ENCODE measurements at places on chromosomes 7 and 10.

GRCh38 chr10:12394241-12395033 is 45.1 kb downstream of the CAMK1D start:
- H3K27ac ChIP-seq = no peak overlapping the region
- DNase-seq = no peak
- no peak overlapping the region for H3K4me3 ChIP-seq

DNA sequence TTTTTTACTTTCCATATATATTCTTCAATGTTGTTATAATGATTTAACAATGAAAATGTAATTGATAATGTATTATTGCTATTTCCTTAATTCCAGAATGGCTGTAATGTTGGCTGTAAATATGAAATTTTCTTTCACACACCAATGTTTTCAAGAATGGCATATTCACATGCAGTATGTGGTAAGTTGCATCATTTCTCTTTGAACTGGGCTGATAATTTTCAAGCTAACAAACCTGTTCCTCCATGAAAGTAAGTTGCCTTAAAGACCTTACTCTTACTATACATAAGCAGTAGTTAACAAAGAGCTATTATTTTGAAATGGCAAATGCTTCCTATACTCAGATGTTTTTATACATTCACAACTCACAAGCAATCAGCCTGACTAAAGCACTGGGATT is 154.5 kb downstream of the TMEM168 start:
- H3K36me3 ChIP-seq = no peaks in the 10 kb centered on the region
- H3K27ac ChIP-seq = no peak overlapping the region
- H3K4me3 ChIP-seq = no peak overlapping the region
- no peaks in the 10 kb centered on the region for H3K4me1 ChIP-seq
- no peaks in the 10 kb centered on the region for H3K27me3 ChIP-seq
- no peak for DNase-seq

GRCh38 chr10:23081221-23081750 is 14.1 kb upstream of the MSRB2 start:
- H3K4me3 ChIP-seq = no peak overlapping the region
- H3K27ac ChIP-seq = no peak overlapping the region
- peaks cover 12% of the 10 kb centered on the region for H3K27me3 ChIP-seq
- no peaks in the 10 kb centered on the region for H3K36me3 ChIP-seq
- no peaks in the 10 kb centered on the region for H3K4me1 ChIP-seq
- no peak for DNase-seq

- no peaks in the 10 kb centered on the region for H3K4me1 ChIP-seq
- no peak for DNase-seq
- H3K27ac ChIP-seq = no peak overlapping the region
- no peaks in the 10 kb centered on the region for H3K27me3 ChIP-seq
- no peaks in the 10 kb centered on the region for H3K36me3 ChIP-seq
Observed at GRCh38 chr10:70757856-70758255, 27.3 kb downstream of the TBATA start.

DNA sequence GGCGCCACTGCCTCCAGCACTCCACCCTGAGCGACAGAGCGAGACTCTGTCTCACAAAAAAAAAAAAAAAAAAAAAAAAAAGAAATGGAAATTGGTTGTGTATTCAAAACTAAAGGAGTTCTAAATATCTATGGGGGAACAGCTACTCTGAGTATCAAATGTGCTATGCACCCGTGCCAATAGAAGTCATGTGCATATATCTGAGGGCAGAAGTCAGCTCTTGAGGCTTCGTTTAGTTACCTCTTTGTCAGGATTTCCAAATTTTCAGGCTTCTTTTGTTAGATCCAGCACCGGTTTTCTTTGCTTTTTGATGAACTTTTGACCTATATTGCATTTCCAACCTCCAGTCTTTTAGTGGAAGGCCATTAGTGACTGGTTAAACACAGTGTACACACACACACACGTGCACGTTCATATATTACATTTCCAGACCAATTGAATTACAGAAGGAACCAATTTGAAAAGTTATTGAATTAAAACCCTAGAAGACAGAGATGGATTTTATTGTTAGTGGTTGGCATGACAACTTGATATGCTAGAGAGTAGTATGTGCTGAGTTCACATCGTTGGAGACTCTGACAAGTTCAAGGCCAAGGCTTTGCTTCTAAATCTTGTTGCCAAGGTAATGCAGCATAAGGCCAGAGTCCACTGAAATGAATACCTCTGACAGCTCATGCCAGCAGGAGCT is 33.1 kb upstream of the ADD3 start:
- H3K36me3 ChIP-seq = no peaks in the 10 kb centered on the region
- peak; percentile 59 for DNase-seq
- H3K4me1 ChIP-seq = peaks cover 25% of the 10 kb centered on the region
- H3K4me3 ChIP-seq = no peak overlapping the region
- H3K27ac ChIP-seq = no peak overlapping the region

- no peaks in the 10 kb centered on the region for H3K36me3 ChIP-seq
- H3K4me3 ChIP-seq = no peak overlapping the region
- peaks cover 15% of the 10 kb centered on the region for H3K4me1 ChIP-seq
- no peaks in the 10 kb centered on the region for H3K27me3 ChIP-seq
Observed at GRCh38 chr10:130631142-130632096, 495.2 kb downstream of the GLRX3 start.

- H3K27ac ChIP-seq = no peak overlapping the region
- H3K4me1 ChIP-seq = no peaks in the 10 kb centered on the region
- no peak overlapping the region for H3K4me3 ChIP-seq
- H3K36me3 ChIP-seq = no peaks in the 10 kb centered on the region
- H3K27me3 ChIP-seq = no peaks in the 10 kb centered on the region
- DNase-seq = no peak
Observed at GRCh38 chr10:13417459-13418126, 69.5 kb upstream of the SEPHS1 start.

DNA sequence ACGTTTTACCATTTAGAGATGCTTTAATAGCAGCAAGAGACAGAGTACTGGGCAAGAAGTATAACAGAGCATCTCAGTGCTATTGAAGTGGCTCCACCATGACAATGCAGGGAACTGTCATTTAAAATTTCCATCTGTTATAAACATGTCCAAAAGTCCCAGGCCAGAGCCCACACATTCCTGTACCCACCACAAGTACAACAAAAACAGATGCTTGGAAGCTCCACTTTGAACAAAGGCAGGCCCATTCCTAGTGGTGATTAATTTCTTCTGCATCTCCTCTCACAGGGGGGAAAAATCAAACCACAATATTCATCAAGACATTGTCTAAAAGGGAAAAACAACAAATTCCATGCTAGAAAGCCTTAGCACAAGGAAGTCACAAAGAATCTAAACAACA is 627.9 kb downstream of the PARD3 start:
- no peaks in the 10 kb centered on the region for H3K36me3 ChIP-seq
- peaks cover 9% of the 10 kb centered on the region for H3K4me1 ChIP-seq
- no peak overlapping the region for H3K4me3 ChIP-seq
- no peaks in the 10 kb centered on the region for H3K27me3 ChIP-seq
- no peak for DNase-seq
- H3K27ac ChIP-seq = no peak overlapping the region

DNA sequence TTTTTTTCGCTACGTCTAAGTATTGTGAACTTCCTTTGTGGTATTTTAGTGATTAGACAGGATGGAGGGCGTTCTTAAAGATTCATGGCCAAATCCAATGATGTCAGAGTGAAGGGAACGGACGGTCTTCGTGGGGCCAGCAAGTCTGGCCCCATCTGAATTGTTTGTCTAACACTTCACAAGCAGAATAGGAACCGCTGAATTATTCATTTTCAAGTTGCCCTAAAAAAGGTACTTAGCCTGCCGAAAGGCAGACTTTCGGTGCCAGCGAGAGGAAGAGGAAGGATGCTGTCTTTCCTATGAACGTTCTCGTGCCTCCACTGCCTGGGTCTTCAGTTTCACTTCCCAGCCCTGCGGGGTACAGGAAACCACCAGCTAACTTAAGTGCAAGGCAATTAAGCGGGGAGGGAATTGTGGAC is 145.7 kb upstream of the SH2B2 start:
- no peak overlapping the region for H3K4me3 ChIP-seq
- H3K27me3 ChIP-seq = no peaks in the 10 kb centered on the region
- DNase-seq = peak; percentile 29
- no peak overlapping the region for H3K27ac ChIP-seq
- H3K36me3 ChIP-seq = no peaks in the 10 kb centered on the region

DNA sequence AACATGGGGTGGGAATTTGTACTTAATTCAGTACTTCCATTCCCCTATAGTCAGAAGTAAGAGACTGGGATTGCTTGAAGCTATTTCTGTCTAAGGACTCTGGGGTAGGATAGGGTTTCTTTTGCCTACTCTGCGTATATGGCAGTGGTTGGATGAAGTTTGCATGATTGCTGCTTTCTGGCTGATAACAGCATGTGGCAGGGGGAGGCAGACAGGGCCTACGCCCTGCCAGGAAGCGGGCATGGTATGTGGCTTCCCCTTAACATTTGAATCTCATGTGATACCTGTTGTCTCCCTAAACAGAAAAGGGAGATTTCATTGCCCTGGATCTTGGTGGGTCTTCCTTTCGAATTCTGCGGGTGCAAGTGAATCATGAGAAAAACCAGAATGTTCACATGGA is 57.1 kb downstream of the TACR2 start:
- no peaks in the 10 kb centered on the region for H3K27me3 ChIP-seq
- no peak for DNase-seq
- H3K36me3 ChIP-seq = peaks cover 9% of the 10 kb centered on the region
- peaks cover 3% of the 10 kb centered on the region for H3K4me1 ChIP-seq
- H3K4me3 ChIP-seq = no peak overlapping the region
- H3K27ac ChIP-seq = no peak overlapping the region

DNA sequence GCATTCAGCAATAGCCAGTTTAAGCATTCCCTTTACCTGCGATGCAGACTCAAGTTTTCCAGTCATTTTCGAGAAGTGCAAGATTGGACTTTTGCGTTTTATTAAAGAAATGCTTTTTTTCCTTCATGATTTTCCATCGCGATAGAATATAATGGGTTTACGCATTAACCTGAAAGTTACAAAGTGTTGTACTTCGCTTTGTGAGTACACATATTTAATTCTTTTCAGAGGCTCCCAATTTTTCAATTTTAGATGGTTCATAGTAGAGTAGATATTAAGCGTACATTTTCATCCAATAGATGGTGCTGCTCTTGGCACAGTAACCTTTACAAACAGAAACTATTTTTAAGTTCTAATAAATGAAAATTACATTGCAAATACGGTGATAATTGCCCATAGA is 1.3 kb downstream of the PTPRZ1 start:
- no peaks in the 10 kb centered on the region for H3K4me1 ChIP-seq
- no peak for DNase-seq
- no peaks in the 10 kb centered on the region for H3K27me3 ChIP-seq
- no peaks in the 10 kb centered on the region for H3K36me3 ChIP-seq
- no peak overlapping the region for H3K4me3 ChIP-seq
- no peak overlapping the region for H3K27ac ChIP-seq

DNA sequence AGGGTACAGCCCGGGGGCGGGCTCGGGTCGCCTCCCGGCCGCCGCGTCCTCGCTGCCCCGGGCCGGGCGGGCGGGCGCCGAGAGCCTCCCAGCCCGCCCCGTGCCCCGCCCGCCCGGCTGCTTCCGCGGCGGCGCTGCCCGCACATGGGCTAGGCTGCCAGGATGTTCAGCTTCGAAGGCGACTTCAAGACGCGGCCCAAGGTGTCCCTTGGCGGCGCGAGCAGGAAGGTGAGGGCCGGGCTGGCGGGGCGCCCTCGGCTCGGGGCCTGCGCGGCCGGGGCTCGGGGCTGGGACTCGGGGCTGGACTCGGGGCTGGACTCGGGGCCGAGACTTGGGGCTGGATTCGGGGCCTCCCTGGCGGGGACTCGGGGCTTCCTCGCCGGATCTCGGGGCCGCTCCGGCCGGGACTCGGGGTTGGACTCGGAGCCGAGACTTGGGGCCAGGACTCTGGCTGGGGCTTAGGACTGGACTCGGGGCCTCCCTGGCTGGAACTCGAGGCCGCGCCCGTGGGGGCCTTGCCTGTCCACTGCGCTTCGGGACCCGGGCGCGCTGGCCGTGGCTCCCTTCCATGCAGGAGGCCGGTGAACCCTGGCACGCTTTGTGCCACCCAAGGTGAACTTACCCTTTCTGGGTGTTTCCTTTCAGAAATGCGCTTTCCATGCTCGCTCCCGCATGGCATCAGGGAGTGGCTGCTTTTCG is 534 bp downstream of the UBE3C start:
- H3K27ac ChIP-seq = peak overlapping the region; percentile 98
- peak; percentile 65 for DNase-seq
- H3K4me1 ChIP-seq = peaks cover 13% of the 10 kb centered on the region
- no peaks in the 10 kb centered on the region for H3K36me3 ChIP-seq
- H3K27me3 ChIP-seq = no peaks in the 10 kb centered on the region

DNA sequence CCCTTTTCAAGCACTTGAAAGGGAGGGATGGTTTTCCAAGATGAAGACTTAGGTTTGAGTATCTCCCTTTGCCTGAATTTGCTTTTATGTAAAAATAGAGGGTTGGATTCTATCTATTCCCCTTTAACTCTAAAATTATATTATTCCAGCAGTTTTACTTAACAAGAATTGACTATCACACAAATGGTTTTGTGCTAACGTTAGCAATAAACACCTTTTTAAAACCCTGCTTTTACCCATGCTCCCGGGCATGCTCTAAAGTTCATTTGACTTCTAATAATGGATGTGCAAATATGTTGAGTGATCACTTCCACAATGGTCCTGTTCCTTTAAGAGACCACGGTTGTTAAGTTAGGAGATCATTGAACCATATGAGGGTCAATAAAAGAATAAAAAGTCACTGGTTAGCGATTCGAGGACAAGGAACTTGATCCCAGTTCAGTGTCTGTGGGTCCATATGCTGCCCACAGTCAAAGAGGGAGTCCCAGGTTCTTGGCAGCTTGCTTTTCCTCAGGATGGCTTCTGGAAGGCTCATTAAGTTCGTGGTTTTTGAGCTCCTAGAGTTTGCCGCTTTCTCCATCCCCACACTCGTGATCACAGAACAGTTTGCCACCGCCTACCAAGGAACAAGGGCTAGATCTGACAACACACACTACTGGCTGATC is at the start of gene TMEM236:
TMEM236 (plus strand) TSS at position 421 of the 665 bp plus-strand sequence; CDS start at position 516, 95 bp downstream.
- no peak for DNase-seq
- no peaks in the 10 kb centered on the region for H3K36me3 ChIP-seq
- no peaks in the 10 kb centered on the region for H3K27me3 ChIP-seq
- H3K27ac ChIP-seq = no peak within 1 kb of the TSS

DNA sequence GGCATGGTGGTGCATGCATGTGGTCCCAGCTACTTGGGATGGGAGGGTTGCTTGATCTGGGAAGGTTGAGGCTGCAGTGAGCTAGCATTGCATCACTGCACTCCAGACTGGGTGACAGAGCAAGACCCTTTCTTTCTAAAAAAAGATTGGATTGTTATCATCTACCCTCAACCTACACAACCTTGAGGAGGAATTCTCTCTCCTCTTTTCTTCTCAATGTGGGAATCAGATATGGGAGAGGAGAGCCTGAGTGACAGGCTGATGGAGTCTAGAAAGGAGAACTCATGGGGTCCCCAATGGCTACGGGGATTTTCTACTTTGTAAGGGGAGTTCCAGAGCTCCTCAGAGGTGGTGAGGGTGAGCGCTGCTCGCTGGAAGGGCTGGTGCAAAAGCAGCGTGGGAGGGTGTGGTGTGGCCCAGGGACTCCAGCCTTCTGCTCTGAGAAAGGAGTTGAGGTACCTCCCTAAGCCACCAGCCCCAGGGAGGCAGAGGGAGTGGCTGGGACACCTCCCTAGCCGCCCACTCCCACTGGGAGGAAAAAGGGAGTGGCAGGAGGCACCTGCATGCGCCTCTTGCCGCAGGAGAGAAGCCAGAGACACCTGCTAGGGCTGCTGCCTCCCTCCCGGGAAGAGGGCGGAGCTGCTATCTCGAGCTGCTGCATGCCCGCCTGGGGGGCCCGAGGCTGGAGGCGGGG is 48.4 kb downstream of the GATA3 start:
- no peak overlapping the region for H3K27ac ChIP-seq
- DNase-seq = no peak
- no peaks in the 10 kb centered on the region for H3K4me1 ChIP-seq
- no peak overlapping the region for H3K4me3 ChIP-seq
- no peaks in the 10 kb centered on the region for H3K27me3 ChIP-seq

All from adrenal gland (tissue), 19 donors.